ENCODE measurements at places on chromosomes 5 and 9.

- DNase-seq = no peak
Measured at GRCh38 chr5:52999344-52999949, 10.3 kb downstream of the ITGA2 start.

GRCh38 chr5:41374631-41375030, 135.8 kb downstream of the PLCXD3 start:
- no peak for DNase-seq

DNA sequence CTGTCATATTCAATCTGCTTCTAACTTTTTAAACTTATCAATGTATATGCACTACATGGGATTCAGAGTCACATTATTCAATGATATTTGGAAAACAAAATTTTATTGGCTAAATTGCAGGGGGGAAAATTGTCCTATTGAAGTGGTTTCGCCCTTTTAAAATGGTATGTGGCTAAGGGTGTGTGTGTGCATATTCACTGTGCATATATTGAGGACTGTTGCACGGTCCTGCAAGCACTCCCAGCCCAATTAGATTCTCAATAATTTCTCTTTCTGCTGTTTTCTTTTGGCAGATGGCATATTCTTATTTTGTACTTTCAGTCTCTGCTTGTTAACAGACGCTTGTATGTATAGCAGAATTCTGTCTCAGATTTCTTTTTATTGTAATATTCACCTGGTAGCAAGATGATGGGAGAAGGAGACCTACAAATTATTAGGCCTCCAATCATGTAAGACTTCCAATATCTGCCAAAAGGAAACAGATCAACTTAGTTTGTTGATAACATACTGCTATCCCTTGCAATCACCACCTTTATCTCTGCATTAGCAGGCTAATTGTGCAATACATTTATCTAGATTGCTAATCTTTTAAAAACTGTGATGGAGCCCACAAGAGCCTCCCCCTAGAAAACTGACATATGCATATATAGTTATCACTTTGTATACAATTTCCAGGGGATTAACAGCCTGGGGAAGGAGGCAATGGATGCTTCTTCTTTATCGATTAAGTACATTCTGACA, 411.5 kb downstream of the PLK2 start:
- no peak for DNase-seq

DNA sequence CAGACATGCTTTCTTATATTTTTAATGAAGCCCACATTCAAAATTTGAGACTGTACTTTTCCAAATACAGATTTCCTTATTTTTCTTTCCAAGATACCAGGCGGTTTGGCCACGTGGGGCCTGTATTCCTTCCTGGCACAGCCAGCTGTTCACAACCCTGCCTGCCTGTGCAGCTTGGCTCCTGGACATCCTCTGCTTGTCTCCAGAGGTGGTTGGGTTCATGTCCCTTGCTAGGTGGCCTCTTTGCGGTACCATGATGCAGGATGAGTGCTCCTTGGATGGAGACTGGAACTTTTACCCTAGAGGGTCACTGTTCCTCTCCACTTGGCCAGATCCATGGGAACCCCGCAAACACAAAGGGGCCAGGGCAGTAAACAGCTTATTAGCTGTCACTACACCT, 297.5 kb upstream of the MSX2 start:
- no peak for DNase-seq

GRCh38 chr5:133821311-133821741, 147.1 kb downstream of the C5orf15 start:
- DNase-seq = no peak
